Fibroblast of skin of left quadriceps (primary cell): ENCODE measurements at places on chromosomes 2 and 18.

DNA sequence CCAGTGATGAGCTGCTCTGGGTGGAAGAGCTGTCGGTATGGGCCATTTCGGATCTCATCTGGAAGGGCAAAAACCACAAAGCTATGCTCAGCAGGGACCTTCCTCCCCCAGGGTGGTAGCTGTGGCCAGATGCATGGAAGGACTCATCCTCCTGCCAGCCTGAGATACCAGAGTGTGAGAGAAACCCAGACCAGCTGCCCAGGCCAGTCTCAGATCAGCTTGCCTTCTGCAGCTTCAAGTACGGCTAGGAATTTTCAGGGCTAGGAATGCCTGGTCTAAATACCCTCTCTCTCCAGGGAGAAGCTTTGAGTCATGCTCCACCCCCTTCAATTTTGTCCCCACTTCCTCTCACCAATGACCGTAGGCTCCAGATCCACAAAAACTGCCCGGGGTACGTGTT is 1.4 kb upstream of the TUBA4B start:
- no peak for DNase-seq

GRCh38 chr2:25831746-25832449 is 46.4 kb downstream of the ASXL2 start:
- DNase-seq: no peak

DNA sequence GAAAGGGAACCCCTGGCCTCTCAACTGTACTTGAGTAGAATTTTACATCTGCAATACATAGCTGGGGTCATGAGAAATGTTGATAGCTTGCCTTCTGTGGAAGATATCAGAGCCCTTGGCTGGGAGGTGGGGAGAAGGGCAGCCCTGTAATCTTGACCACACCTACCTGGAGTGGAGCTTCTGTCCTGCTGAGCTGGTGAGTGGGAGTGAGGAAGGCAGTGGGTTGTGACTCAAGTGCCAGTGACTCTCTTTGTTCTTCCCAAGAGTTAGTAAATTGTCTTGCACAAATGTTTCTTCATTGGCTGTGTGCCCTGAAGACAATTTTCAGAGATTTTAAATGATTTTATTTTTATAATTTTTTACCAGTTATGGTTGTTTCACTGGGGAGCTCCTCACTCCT is 277.3 kb downstream of the MBD5 start:
- no peak for DNase-seq

DNA sequence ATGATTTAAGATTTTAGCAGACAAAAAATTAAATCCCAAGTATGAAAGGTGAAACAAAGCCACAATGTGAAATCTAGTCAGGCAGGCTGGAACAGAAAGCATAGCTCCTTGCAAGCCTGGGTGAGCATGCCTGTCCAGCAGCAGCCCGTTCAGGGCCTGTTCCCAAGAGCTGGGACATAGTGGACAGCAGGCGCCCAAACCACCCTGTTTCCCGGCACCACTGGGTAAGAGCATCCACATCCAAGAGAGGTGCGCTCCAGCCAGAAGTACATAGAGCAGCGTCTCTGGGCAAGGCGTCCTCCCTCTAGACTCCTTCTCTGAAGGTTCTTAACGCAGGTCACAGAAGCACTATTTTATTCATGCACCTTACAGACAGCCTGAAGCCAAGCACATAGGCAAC is 80.8 kb downstream of the DNER start:
- no peak for DNase-seq

GRCh38 chr18:6039055-6039454 is 143.7 kb upstream of the TMEM200C start:
- DNase-seq: no peak

DNA sequence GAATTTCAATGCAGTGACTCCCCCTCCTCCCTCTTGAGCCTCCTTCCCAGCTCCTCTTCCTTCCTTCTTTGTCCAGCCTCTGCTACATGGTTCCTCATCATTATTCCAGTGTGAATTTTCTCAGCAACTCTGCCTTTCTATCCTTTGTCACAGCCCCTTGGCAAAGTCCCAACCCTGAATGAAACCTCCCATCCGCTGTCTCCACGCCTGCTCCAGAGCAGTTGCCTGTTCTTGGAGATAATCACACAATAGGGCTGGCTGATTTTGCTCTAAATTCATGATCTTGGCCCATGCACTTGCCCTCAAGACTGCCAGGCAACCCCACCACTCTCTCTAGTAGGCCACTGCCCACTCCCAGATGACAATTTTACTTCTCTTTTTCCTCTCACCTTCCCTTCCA is 61.4 kb downstream of the BCL2L11 start:
- DNase-seq: no peak

- no peak for DNase-seq
Observed at GRCh38 chr2:233800208-233800607, 22.1 kb downstream of the MROH2A start.

- DNase-seq: no peak
Observed at GRCh38 chr2:70938586-70938950, 2.9 kb downstream of the ATP6V1B1 start.

DNA sequence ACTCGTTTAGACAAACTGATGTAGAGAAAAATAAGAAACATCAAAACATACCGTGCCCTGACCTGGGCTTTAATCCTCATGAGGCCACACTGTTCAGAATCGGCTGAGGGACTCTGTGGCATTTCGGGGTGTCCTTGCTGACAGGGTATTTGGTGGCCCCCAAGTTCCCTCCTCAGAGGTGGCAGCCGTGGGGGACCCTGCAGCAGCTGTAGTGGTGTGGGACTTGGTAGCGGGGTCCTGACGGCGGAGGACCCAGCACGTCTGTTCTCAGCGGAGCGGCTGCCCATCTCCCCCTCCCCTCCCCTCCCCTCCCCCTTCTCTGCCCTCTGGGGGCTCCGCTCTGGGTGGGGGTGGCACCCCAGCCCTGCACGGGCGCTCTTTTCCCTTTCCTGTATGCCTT is 18.4 kb downstream of the KCNG2 start:
- DNase-seq: no peak
